ENCODE measurements at places on chromosomes 16 and 17.

DNA sequence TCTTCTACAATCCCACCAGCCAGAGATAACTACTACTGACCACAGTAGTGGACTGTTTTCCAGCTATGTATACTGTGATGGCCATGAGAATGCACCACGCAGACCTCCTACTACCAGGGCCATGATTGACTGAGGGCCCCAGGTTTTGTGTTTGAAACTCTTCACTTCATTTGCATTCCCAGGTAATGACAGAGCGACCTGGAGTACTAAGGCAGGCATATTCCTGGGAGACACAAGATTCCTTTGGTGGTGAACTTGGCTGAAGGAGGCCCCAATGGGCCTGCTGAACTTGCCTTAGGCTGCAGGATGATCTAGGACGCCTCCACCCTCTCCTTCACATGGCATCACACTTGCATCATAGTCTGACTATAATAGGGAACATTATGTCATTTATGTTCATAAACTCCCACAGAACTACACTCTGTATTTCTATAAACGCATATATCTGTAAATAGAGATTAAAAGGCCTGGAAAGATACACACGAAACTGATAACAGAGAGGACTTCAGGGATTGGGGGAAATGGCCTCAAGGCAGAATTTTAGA lies 30.4 kb downstream of the CLEC19A start:
- no peak for DNase-seq

DNA sequence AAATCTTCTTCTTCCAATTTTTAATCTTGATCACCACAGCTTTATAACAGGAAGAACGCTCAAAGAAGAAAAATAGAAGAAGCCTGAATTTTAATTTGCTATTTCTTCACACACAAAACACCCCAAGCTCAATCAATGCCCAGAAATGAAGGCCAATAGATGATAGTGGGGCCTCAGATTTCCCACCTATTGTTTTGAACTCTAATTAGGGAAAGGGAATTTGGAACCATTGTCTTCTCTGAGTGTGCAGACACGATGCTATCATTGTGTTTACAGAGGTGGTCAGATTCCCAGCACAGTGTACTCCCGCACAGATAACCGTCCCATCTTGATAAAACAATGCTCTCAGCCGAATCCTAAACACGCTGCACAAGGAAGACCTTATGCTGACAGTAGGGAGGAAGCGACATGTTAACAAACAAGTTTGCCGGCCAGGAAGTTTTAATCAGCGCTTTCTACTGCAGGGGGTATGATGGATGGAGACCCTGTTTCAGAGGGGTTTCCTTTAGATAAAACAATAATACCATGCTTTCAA lies 684.7 kb downstream of the MAF start:
- no peak for DNase-seq

DNA sequence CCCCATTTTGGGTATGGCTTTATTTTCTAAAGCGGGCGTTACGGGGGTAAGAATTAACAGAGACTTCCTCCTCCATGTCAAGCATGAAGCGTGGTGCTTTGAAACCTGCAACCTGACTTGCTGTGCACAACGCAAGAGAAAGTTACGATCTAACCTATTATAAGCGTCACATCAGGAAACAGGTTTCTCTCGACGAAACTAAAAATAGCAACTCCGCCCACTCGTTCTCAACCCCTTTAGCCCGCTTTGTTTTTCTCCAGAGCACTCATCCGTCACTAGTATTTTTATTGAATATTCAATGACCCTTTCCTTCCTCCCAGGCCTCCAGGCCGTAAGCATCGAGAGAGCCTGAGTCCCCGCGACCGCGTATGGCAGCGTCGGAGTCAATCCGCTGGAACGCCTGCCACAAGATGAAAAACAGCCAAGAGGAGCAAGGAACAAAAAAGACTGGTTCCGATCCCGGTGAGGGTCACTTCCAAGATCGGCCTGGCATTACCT lies 555 bp downstream of the NUP88 start:
- DNase-seq = peak; percentile 82

DNA sequence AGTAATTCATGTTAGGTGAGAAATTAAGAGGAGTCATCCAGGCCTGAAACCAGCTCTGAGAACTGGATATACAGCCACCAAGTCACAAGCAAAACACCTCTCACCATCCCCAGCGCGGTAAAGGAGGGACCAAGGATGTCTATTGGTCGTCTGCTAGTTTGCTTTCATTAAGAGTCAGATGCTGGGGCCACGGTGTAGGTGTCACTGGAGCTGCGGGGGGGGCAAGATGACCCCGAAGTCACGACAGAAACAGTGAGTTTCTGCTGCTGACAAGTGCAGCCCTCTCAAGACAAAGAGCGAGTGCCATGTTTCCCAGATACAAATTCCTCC lies 790 bp downstream of the NCBP3 start:
- no peak for DNase-seq

DNA sequence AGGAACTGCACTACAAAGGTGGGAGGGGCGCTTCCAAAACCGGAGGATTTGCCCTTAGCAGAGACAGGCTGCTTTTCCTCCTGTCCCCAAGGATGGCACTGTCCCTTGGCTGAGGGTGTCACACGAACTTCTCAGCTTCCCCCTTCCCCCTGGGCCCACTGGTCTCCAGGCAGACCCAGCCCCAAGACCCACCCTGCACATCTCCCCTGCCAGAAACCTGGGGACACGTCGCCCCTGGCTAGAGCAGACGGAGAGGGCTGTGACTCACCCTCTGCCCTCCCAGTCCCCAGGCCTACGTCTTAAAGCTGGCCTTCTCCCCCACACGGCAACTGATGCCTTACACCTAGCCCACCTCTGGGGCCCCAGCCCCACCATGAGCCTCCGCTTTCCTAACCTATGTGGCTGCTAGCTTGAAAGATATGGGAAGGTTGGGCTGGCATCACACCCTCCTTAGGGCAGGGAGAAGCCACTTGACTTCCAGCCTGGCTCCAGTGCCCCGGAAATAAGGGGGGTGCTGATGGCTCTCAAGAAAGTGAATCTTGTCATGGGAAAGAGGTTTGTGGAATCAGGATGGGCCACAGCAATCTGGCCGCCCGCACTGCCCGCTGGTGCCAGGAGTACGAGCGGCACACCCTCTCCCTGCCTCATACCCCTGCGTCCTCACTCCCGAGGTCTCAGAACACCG lies 4.6 kb downstream of the ZNF319 start:
- DNase-seq = no peak

GRCh38 chr17:80446645-80447405 lies 29.6 kb downstream of the NPTX1 start:
- no peak for DNase-seq

GRCh38 chr16:78441298-78441697 lies 341.8 kb downstream of the WWOX start:
- DNase-seq = no peak

DNA sequence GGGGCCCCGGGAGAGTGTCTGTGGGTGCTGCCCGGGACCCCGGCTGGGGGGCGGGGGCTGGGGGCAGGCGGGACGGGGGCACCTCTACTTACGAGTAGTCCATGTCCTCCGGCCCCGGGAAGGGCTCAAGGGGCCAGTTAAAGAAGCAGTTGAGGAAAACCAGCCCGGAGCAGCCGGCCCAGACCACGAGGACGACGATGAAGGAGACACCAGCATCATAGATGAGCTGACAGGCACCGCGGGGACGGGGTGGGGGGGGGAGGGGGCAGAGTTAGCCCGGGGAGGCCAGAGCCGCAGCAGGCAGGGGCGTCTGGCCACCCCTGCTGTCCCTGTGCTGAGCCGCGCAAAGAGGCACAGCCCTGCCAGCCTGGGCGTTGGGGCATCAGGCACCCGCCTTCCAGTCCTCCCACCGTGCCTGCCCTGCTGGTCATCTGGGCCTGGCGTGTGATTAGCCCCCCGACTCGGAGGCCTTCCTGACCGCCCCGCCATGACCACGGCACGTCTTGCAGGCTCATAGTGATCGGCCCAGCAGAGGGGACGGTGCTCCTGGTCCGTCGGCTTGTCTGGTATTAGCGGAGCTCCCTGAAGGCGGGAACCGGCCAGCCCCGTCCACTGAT lies 29.0 kb upstream of the PITPNA start:
- DNase-seq = no peak

DNA sequence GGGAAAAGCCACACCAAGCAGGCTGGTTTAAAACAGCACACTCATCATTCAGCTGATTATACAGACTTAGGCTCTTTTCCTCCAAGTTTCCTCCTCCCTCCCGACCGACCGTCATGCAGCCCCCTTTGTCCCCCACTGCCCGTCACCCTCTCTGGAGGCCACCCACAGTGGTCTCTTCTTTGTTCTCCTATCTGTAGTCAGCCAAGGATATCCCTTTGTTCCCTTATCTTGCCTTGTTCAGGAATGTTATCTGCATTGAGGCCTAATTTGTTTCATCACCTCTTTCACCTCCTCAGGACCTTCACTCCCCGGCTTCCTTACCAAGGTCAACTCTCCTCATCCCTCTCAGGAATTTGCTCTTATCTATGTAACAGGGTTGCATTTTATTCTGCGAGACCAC lies 186.4 kb upstream of the CDH13 start:
- no peak for DNase-seq

- DNase-seq = no peak
Measured at GRCh38 chr17:7221278-7222092, 1.7 kb downstream of the ACADVL start.

DNA sequence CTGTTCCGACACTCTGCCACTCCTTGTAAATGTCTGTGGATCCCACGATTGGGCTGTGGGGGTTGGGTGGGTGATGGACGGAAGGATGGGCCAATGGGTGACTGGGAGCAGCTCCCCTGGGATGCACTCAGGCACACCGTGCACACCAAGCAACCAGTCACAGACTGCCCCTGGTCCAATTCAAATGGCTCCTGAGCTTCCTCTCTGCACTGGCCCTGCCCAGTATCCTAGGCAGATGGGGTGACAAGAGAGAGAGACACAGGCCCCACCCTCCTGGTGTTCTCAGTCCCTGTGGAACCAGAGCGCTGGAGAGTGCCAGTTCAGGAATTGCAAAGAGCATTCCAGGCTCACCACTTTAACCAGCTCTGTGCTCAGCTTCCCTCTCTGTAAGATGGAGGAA lies 32.8 kb downstream of the BEAN1 start:
- DNase-seq = no peak

DNA sequence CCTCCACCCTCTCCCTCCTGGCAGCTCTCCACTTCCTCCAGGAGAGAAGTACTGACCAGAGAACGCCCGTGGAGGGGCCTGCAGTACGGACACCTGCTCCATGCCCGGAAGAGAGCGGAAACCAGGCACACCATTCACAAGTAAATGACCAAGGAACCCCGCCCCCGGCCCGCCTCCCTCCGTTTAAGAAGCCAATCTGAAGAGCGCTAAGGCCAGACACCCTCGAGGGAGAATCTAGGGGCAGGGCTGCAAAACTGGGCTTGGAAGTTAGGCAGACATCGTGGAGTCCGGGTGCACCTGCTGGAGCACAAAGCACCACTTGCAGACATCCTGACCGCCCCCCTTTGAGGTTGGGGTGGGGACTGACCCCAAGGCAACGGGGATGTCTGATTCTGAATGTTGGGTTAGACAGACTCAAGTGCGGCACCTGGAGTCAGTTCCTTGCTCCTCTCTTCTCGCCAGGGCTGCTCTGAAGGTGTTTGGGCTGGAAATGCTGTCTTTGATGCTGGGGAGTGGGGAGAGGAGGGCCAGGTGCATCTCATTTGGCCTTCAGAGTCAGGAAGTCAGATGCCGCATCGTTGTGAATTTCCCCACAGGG lies 964 bp upstream of the FAAP100 start:
- peak; percentile 77 for DNase-seq

DNA sequence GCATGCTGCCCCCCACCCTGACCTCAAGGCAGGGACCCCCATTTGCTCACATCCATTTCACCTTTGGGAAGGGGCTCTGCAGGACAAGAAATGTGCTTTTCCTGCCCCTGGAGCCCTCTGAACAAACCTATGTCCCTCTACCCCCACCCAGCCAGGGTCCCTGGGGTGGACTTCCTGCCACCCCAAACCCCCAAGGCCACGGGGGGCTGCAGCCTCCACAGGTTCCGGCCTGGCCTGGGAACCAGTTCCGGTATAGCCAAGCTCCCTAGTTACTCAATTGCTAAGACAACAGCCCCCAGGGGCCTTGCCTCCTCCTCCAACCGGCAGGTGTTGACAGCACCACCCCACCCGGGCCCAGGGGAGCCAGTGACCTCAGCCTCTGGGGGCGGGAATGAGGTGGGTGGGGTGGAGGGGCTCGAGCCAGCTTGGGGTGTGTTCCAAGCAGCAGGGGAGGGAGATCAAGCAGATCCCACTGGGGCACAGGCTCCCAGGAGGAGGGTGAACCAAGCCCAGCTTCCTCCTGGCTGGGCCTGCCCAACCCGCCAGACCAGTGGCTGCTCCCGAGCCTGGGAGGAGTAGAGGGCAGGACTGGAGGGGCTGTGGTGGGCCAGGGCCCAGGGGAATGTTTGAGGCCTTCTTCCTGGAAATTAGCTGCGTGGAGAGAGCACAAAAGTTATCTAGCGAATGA lies 6.6 kb downstream of the PNMT start:
- no peak for DNase-seq

GRCh38 chr16:68776821-68777485 lies 39.9 kb downstream of the CDH1 start:
- no peak for DNase-seq

GRCh38 chr17:6327007-6327406 lies 107.9 kb downstream of the AIPL1 start:
- DNase-seq = no peak

GRCh38 chr16:19356024-19356952 lies 61.4 kb upstream of the TMC5 start:
- DNase-seq = no peak

DNA sequence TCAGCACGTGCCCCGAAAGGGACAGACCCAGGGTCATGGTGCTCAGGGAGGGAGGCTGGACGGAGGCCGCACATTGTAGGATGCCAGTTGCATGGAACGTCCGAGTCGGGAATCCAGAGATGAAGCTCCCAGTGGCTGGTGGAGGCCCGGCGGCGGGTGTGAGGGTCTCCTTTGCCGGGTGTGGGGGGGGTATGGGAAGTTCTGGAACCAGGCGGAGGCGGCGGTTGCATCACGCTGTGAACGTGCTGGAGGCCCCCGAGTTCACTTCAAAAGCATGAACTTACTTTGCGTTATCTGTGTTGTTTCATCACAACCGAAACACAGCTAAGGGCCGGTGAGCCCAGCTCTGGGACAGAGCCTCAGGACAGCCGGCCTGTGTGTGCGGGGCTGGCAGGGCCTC lies 73.4 kb upstream of the GNG13 start:
- no peak for DNase-seq

GRCh38 chr17:40750391-40750790 lies 4.7 kb downstream of the KRT25 start:
- no peak for DNase-seq

- DNase-seq = no peak
Measured at GRCh38 chr16:58299757-58300349, 5.0 kb upstream of the PRSS54 start.

All from central memory CD4-positive, alpha-beta T cell (primary cell).